ENCODE measurements at places on chromosomes 2 and 18.

- DNase-seq, result no peak
Measured at GRCh38 chr2:138274421-138275291, 226.9 kb upstream of the SPOPL start.

- DNase-seq, result no peak
Measured at GRCh38 chr2:10413991-10414451, 34.1 kb downstream of the ODC1 start.

DNA sequence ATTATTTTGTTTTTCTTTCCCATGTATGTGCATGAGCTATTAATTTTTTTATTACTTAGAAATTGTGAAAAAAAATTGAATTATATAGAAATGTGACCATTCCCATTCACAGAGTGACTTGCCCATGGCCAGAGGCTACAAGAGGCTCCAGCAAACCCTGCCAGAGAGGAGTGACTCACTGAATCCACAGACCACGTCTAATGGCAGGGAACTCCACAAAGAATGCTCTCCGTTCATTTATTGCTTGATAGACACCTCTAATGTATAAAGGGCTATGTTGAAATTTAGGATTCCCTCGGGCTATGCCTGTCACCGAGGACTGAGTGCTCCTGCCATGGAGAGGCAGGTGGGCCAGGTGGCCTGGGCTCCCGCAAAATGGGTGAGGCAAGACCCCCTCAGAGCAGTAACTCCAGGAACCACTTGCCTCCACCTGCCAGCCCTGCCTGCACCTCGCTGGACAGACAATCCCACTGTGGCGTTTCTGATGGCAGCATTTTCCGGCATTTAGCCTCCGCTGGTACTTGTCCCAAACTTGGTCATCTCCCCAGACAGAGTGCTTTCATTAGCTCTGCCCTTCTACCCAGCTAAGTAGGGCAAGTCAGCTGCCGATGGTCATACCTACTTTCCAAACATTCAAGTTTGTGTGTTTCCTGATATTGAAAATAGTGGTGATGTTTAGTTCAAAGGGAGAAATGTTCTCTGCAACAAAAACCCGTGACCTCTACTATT lies 200.3 kb downstream of the PRKCE start:
- no peak for DNase-seq

GRCh38 chr2:12269041-12269972 lies 447.4 kb upstream of the TRIB2 start:
- DNase-seq, result no peak

DNA sequence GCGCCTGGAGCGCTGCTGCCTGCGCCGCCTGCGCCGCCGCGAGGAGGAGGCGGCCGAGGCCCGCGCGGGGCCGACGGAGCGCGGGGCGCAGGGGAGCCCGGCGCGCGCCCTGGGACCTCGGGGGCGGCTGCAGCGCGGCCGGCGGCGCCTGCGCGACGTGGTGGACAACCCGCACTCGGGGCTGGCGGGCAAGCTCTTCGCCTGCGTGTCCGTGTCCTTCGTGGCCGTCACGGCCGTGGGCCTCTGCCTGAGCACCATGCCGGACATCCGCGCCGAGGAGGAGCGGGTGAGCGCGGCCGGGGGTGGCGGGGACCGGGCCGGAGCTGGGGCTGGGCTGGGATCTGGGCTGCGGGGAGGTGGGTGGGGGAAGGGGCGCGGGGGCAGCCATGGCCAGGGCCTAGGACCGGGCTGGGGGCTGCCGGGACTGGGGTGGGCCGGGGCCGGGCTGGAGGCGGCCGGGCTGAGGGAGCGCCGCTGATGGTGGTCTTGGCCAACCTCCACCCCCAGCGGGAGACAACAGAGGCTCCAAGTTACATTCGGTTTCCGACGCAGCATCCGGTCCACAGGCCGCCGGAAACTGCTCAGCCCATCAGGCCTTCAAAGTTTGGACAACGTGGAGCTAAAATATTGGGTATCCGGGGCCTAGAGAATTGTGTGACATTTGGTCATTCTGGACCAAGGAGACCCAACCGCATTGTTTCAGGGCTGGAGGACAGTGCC lies 66.4 kb downstream of the KCNG2 start:
- DNase-seq, result no peak

DNA sequence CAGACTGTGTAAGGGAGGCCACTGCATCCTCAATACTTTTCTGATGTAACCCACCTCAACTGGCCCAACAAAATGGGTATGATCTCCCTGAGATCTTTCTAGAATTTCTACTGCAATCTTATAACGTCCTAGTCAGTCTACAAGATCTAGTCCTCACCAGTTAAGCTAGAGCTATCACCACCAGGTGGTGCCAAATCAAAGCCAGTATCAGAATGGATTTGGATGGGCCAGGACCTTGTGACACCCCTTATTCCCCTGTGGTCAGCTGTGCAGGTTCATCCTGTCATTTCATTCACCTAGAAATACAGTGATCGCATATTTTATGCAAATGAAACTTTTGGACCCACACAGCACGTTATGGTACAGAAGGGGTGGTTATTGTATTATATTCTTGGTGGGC lies 90.3 kb downstream of the OLA1 start:
- DNase-seq, result peak; percentile 1

All from T-helper 9 cell (primary cell).